Stimulated activated naive CD8-positive, alpha-beta T cell treated with anti-CD3 and anti-CD28 coated beads, Interleukin-15, Interleukin-2, amounts not matched to agents 100 U/mL and 50 U/mL, for 24 hours (primary cell): ENCODE measurements at places on chromosomes 6 and 20.

DNA sequence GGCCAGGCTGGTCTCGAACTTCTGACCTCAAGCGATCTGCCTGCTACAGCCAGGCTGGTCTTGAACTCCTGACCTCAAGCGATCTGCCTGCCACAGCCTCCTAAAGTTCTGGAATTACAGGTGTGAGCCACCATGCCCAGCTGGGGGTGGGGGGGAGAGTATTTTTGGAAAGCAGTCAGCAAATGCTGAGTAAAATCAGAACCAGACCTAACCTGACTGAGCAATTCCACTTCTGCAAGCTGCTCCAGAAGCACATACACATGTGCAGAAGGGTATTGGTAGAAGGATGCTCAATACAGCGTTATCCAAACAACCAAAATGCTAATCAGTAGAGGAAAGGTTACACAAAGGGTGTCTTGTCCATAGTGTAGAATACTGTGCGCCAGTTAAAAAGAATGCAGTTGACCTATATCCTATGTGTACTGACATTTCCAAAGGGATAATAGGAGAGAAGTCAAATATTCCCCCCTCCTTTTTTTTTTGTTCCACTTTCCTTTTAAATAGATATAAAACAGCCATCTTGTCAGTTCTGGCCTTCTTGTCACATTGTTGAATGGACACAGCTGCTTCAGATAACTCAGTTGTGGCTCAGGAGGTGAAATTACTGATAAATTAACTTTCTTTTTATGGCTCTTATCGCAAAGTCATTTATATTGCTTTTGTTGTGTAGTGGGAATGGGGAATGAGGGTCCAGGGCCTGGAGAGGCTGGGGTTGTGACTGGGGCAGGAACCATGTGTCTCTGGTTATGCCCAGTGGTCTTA, 74.6 kb downstream of the DTD1 start:
- DNase-seq, result no peak

DNA sequence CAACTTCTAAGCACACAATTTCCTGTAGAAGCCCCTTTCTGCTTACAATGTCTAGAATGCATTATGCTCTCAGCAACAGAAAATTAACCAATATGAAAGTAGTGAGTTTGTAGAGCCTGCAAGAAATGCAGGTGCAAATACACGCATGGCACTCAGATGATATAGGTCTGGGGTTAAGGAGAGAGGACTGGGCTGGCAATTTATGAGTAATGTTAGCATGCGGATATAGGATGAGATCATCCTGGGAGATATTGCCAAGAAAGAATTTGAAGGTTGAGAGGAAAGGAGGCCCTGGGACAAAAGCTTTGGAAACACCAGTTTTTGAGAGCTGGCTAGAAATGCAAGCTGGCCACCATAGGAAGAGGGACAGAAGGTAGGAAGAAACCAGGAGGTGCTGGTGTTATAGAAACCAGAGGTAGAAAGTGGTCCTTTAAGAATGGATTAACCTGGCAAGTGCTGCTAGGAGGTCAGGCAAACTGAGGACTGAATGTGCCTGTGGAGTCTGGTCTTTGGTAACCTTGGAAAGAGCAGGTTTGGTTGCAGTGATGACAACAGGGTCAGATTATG, 183.2 kb upstream of the MYLIP start:
- no peak for DNase-seq

DNA sequence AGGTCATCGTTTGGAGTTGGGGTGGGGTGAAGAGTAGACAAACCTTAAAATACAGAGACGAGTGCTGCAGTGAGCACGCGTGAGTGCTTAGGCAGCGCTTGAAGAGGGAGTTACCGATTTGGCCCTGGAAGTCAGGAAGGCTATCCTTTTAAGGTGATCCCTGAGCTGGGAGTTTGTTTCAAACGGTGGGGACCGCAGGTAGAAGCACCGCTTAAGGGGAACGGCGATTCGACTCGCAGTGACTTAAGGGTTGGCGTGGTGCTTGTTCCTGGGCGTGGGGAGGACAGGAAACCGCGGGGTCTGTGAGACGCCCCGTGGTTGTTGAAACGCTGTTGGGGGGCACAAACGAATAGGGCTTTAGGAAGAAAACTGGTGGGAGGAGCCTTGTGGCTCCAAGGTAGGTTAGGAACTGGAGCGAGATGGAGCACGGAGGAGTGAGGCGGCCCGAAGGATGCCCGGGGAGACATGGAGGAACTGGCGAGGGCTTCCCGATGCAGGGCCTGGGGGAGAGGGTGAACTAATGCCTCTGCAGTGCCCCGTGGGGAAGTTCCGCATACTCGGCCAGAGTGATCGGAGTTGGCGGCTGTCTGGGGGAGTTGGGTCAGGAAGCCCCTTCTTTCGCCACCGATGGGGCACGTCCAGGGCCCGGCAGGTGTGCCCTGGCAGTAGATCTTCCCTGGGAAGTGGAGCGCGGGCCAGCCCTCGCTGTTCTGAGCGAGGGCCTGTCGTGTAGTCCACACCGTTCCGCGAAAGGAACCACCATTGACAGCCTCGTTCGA, 1.3 kb upstream of the CDYL start:
- DNase-seq, result peak; percentile 29

- DNase-seq, result no peak
Observed at GRCh38 chr6:52317841-52318581, 33.5 kb upstream of the MCM3 start.

GRCh38 chr6:140711019-140711613, 1336.7 kb upstream of the CITED2 start:
- no peak for DNase-seq

DNA sequence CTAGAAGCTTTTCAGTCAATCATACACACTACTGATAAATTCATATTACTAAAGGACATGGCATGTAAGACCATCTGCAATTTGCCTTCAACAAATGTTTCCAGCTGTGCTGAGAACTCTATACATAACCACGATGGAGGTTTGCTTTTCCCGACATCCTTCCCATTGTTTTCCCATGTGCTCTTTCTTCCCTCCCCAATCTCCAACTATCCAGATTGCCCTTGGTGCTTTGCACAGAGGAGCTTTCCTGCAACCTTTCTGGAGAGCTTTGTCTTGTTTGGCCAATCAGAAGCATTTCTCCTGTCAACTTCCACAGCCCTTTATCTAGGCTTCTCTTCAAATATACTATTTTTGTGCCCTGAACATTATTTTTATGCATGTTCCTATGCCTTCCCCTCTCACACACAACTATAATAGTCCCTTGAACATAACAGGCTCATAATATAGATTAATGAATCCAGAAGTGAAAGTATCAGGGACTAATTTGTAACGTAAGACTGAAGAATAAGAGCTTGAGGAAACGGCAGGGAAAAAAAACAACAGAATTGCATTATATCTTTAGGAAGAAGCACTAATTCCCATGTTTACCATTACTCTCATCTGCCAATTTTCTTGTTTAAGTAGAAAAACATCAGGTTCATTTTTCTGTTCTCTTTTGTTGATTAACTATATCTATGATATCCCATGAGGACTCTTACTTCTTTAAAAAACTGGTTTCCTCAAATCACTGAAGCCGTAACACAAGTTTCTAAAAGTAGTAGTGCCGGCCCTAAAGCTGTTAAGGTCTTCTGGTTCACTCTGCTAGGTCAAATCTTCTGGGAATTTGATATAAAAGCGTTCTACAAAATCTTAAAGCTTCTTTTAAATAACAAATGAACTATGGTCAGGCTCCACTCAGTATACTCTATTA, 20.1 kb downstream of the SMLR1 start:
- DNase-seq, result no peak

- no peak for DNase-seq
Observed at GRCh38 chr6:37917566-37917965, 98.0 kb downstream of the ZFAND3 start.

GRCh38 chr20:33291830-33292355, 8.9 kb downstream of the BPIFB1 start:
- DNase-seq, result peak; percentile 77

DNA sequence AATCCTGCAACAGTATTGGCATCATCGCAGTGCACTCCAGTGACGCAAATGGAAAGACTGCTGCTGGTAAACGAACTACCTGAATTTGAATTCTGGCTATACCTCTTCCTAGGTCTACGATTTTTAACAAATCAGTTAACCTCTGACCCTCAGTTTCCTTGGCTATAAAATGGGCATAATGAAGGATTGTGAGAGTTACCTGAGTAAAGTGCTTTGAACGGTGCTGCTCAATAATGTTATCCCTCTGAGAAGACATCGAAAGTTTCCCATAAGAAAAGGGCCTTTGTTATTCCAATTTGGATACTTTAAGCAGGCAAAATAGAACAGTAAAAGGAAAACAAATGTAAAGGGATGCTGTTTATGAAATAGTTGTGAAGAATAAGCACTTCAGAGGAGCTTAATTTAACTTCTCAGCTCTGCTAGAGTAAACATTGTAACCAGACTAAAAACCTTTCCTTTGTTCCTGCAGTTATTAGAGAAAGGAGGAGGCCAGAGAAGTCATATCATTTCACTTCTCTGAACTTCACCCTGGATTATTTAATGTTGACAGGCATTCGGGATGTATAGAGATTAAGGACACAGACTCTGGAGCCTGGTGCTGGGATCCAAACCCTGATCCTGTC, 5.8 kb downstream of the SGK1 start:
- no peak for DNase-seq

GRCh38 chr20:42179768-42180167, 561.6 kb upstream of the CHD6 start:
- DNase-seq, result no peak

- DNase-seq, result no peak
Observed at GRCh38 chr6:20710341-20710740, 176.1 kb downstream of the CDKAL1 start.

DNA sequence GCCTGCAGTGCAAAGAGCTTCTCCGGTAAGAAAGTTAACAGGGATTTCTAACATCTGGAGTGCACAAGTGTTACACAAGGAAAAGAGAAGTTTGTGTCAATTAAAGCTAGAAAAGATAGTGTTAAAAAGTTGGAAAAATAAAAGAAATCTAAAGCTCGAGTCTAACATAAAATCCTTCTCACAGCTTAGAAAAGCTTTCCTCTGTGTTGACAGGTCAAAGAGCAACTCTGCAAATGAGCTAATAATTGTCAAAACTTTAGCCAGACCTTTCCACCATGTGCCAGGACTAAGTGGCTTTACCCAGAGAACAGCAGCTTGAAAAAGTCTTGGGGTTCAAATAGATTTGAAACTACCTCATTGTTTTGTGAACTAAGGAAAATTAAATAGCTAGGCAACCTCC, 14.8 kb downstream of the PTPRK start:
- no peak for DNase-seq

DNA sequence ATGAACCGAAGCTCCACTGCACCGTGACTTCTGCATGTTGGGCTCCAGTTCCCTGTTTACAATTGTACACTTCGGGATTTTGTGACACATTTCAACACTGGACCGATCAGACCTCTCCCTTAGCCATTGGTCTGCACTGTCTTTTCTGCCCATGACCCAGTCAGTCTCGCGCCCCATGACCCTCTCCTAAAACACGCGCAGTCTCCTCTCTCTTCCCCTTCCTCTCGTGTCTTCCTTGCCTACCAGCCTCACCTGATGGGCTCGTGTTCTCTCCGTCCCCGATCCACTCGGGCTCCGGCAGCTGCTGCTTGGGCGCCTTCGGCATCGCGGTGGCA, 535 bp upstream of the ABCF1 start:
- no peak for DNase-seq

GRCh38 chr6:95576998-95577303, 384 bp upstream of the MANEA start:
- DNase-seq, result no peak

- DNase-seq, result no peak
Observed at GRCh38 chr6:52130440-52130839, 43.0 kb upstream of the PKHD1 start.

DNA sequence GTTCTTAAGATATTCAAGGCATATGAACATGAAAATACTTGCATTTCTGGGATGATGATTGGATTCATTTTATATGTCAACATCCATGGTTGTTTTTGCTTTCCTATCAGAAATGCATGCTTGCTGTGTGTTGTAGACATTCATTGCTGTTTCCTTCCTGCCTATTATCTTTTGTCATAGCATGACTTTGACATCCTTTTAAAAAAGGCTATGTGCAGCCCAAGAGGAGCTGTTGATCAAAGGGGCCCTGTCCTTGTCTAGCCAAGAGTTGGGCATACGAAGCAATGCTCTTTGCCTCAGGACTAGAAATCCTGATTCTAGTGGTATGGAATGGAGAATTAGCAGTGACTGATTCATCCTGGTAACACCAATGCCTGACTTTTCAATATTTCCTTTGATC, 143.1 kb downstream of the RNF144B start:
- DNase-seq, result no peak

DNA sequence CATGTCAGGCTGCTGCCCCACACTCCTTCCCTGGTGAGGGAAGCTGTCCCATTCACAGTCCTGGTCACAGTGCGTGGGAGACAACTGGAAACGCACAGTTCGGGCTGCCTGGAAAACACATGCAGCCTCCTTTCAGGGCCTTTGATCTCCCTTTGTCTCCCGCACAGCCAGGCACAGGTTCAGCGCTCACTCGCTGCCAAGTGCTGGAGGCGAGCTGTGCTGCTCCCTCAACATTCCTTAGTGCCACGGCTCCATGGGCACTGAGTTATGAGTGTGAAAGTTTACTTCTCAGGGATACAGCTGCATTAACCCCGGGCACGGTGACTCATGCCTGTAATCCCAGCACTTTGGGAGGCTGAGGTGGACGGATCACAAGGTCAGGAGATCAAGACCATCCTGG, 9.1 kb downstream of the YTHDF1 start:
- no peak for DNase-seq

DNA sequence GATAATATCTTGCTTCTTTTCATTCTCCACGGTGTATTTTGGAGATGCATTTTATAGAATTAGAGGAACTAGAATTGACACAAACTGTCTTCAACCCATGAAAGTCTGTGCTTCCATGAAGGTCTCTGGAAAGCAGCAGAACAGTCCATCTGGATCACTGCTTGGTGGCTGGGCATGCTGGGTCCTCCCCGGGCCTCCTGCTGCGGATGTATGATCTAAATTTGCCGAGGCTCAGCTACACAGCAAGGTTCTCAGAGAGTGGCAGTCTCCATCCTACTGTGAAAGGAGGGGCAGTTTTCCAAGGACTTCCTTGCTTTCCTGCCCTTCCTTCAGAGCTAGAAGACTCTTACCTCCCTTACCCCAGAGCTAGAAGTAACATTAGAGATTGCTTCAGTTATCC, 15.1 kb downstream of the PKIG start:
- DNase-seq, result no peak
